Urinary bladder (tissue), 4 donors: ENCODE measurements at places on chromosomes 6 and 20. TPM values are rescaled to one million over a fixed set of nuclear protein-coding genes. Genes with fewer than 3 reads are reported as not detected.

The HRH3 gene
- 0.16 TPM for total RNA-seq

The TCF21 gene
- 25.3 TPM for total RNA-seq

The TAGAP gene
- total RNA-seq, result 2.5 TPM

The DEFB124 gene
- total RNA-seq, result not detected

The RNF144B gene
- total RNA-seq, result 13.2 TPM

The LY6G6D gene
- total RNA-seq, result 3.1 TPM

The HAO1 gene
- total RNA-seq, result not detected
